ENCODE measurements at places on chromosomes 7 and 10.

DNA sequence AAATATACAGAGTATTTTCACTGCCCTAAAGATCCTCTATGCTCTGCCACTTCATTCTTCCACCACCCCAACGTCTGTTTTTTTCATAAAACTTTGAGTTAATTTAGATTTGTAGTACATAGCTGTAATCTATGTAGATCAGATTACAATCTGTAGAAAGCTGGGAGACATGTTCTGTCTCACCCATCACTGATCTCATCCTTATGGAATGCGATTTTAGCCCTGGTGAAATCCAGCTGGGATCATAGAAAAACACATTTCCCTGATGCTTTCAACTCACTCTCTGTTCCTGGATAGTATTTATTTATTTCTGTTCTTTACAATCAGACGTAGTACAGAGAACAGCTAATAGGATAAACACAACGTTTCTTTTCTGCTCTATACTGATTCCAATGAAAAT, 521.0 kb downstream of the KIF20B start:
- no peak for DNase-seq

- no peak for DNase-seq
These were observed 964.0 kb downstream of the GATA3 start for GRCh38 chr10:9018195-9019173.

DNA sequence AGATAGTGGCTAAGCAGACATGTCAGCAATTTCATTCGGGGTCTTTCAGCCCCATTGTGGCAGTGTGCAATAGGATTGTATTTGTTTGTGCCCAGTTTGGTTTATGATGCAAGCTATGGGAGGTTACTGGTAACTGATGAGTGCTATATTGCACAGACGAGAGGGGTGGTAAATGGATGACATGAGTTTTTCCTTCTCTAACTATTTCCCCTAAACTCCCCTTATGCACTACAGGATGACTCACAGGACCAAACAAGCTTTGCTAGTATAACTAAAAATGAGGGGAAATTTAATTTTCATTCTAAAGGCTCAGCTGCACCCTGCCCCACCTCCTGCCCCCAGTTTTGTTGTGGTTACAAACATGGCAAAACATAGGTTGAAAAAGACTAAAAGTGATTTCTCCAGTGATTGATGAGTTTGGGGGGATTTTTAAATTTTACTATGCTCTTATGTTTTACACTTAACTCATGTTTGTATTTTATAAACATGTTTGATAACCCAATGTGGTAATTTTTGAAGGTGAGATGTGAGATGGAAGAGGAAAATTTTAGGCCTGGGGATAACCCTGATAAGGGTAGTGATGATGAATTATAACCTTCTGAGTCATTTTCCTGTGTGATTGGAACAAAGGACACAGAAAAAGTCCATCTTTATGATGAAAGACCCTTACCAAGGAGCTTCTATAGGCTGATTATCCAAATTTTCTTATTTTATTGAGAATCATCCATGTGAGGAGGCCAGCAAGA, 60.8 kb upstream of the NAMPT start:
- DNase-seq = no peak

DNA sequence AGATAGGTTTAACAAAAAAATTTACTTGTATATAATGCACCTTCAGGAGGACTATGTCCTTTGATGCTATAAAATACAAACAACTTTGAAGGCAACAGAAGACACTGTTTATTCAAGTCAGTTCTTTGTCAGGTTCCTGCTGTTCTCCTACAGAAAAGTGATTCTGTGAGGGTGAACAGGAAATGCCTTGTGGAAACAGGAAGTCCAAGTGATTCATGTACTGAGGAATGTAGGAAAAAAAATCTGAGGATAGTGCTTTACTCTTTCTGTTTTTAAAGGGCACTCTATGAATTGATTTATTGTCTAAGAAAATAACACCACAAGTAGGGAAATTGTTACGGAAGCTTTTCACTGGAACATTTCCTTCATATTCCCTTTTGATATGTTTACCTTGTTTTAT, 171.9 kb downstream of the HDAC9 start:
- peak; percentile 40 for DNase-seq

DNA sequence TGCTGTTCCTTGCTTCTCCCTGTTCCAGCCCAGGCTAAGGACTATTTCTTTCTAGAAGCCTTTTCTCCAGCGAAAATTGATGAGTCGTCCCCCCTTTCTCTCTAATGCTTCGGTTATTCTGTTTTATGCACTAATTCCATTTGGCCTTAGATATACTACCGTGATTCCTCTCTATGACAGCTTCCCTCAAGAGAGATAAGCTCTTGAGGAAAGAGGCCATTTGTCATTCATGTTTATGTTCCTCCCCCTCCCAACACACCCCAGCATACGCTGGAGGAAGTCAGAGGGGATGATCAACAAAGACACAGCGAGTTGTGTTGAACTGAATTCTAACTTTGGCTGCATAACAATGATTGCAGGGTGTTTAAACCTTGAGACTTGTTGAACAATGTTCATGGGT, 198.8 kb downstream of the BMPER start:
- no peak for DNase-seq

GRCh38 chr7:40412323-40412722, 277.5 kb downstream of the SUGCT start:
- no peak for DNase-seq

- no peak for DNase-seq
These were observed 56.1 kb upstream of the NOBOX start for GRCh38 chr7:144459635-144460034.

GRCh38 chr7:4175346-4175973, 506.6 kb upstream of the FOXK1 start:
- DNase-seq = no peak

DNA sequence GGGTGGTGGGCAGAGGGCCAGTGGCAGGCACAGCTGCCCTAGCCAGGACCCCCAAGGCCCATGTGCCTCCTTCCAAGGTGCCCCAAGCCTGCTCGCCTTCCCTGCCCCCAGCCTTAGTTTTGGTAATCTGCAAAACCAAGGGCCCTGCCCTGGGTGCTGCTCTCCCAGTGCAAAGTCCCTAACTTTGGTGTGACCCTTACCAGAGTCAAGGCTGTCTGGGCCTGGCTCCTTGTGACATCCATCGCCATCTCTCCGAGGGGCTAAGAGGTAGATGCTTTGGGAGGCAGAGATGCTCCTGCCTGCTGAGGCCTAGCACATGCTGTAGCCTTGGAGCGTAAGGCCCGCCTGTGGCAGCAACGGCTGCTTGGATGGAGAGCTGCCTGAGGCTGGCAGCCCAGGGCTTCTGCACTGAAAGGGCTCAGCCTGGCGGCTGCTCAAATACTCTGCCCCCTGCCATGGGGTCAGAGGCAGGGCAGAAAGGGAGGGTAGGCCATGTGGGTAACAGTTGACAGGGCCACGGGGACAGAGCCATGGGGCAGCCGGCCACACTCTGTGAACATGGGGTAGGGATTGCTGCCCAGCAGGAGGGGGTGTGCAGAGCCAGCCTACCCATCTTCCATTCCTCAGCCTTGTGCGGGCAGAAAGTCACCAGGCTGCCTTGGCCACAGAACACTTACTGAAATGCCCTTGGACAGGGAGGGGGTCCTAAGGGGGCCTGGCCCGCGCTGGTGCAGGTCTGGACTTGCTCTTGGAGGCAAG, 17.9 kb upstream of the MYL7 start:
- DNase-seq = no peak

DNA sequence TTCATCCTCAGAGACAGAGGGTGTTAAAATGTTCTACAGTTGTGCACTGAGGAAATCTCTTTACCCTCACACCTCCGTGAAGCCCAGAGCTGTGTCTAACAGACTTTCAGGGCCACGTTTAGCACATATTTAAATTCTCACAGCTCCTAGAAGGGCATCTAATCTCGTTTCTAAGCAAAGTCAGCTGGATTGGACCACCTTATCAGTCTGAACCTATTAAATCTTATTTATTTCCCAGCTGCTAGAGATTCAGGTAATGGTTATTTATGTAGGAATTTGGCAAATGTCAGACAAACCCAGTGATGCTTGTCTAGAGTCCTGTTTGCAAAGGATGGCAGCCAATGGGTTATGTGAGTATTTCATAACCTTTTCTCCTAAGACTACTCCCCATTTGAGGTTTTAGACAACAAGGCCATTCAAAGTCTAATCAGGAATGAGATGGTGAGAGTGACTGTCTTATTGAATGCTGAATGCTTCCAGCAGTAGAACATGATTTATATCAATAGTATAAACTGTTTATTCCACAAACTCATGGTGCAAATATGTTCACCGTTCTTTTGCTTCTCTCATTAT, 54.8 kb upstream of the EXOC4 start:
- DNase-seq = no peak

DNA sequence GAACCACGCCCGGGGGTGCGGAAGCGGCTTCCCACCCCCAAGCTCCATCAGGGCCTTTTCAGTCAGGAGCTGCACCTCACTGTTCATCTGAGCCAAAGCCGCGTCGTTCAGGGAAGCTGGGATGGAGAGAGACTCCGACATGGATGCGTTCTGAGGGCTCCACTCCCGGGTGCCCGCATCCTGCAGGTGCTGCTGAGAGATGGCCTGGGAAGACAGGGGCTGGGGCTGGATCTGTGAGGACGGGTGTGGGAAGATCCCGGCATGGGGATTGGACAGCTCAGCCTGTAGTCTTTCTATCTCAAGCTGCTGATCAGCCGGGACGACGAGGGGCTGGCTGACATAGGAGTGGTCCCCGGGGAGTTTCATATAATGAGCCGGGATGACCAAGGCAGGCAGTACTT, 45.0 kb upstream of the NMT2 start:
- no peak for DNase-seq

- DNase-seq = peak; percentile 35
These were observed 146.4 kb downstream of the ANLN start for GRCh38 chr7:36535866-36536664.

GRCh38 chr10:70296406-70296899, 12.6 kb upstream of the NPFFR1 start:
- no peak for DNase-seq

DNA sequence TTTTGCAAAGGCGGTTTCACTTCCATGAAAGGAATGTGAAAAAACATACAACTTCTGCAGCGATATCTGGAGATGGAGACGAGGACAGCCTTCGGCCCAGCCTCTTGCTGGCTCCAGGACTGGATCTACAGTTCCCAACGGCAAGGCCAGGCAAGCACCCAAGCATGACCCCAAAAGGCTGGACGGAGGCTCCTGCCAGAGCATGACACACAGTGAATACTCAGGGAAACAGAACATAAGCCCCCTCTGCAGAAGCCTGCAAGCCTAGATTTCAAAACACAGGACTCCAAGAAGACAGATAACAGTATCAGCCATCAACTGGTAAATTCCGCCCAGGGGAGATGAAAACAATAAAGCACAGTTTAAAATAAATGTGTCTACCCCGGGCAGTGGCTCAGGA, 3.3 kb upstream of the LRRC27 start:
- DNase-seq = no peak

GRCh38 chr7:135327458-135327857, 93.8 kb downstream of the STRA8 start:
- no peak for DNase-seq

GRCh38 chr10:32315424-32315823, 31.5 kb downstream of the EPC1 start:
- no peak for DNase-seq

- DNase-seq = no peak
These were observed 33.0 kb upstream of the PLXNA4 start for GRCh38 chr7:132609222-132609621.

DNA sequence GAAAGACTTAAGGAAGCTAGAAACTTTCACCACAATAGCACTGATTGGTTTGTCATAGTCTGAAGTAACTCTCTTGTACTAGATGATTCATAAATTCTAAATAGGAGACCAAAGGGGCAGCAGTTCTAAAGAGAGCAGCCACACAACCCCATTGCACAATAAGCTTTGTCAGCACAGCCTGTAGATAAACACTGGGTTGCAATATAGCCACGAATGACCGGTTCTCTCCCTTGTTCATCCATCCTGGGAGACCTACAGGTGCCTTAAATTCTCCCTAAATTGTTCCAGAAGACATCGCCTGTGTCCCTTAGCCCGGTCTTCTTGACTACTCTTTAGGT, 167.0 kb downstream of the SNX13 start:
- peak; percentile 17 for DNase-seq

GRCh38 chr7:5342631-5343030, 59.9 kb downstream of the SLC29A4 start:
- no peak for DNase-seq

DNA sequence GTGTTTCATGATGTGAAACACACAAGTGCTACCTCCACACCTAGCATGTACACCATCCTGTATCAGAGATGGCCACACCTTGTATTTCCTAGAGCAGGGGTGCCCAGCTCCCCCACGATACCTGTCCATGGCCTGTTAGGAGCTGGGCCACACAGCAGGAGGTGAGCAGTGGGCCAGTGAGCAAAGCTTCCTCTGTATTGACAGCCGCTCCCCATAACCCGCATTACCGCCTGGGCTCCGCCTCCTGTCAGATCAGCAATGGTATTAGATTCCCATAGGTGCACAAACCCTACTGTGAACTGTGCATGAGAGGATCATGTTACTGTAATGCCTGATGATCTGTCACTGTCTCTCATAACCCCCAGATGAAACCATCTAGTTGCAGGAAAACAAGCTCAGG, 145.6 kb upstream of the RNF32 start:
- no peak for DNase-seq

DNA sequence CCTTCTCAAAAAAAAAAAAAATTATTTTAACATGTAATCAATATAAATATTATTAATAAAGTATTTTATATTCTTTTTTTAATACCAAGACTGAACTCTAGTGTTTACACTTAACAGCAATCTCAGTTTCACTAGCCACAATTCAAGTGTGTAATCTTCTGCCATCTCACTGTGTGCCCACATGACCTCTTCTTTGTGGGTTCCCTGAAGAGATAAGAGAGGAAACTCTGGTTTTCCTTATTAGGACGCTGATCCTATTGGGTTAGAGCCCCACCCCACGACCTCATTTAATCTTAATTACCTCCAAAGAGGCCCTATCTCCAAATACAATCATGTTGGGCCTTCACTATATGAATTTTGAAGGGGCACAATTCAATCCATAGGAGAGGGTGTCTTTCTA, 177.6 kb downstream of the STK31 start:
- DNase-seq = no peak

- no peak for DNase-seq
These were observed 8.9 kb upstream of the TSPAN13 start for GRCh38 chr7:16744518-16745250.

DNA sequence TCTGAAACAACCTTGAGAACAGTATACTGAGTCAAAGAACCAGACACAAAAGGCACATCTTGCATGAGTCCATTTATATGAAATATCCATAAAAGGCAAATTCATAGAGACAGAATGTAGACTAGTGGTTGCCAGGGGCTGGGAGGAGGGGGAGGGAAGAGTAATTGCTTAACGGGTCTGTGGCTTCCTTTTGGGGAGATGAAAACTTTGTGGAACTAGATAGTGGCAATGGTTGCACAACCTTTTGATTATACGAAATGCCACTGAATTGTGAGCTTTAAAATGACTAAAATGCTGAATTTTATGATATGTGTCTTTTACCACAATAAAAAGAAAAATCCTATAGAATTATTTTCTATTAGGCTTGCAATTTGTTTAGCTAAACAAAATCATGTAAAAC, 16.8 kb downstream of the ADRB1 start:
- no peak for DNase-seq

Measured in keratinocyte (primary cell).